Stimulated activated CD4-positive, alpha-beta T cell treated with anti-CD3 and anti-CD28 coated beads, TNF-alpha, amount 100 ng/mL, for 4 hours (primary cell): ENCODE measurements at places on chromosomes 11 and 22.

- no peak for DNase-seq
Measured at GRCh38 chr22:20571531-20572007, 64.2 kb downstream of the MED15 start.

DNA sequence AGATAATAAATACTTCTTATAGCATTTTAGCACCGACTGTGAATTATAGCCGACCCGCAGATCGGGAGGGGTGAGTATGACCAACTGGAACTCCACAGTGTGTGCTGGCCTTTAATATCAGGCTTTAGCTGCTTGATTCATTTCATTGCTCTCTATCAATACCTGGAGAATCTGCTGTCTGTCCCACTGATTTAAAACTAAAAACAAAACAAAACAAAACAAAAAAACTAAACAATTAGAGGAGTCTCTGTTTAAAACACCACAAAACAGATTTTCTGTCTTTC, 216.8 kb downstream of the FAT3 start:
- DNase-seq: no peak

DNA sequence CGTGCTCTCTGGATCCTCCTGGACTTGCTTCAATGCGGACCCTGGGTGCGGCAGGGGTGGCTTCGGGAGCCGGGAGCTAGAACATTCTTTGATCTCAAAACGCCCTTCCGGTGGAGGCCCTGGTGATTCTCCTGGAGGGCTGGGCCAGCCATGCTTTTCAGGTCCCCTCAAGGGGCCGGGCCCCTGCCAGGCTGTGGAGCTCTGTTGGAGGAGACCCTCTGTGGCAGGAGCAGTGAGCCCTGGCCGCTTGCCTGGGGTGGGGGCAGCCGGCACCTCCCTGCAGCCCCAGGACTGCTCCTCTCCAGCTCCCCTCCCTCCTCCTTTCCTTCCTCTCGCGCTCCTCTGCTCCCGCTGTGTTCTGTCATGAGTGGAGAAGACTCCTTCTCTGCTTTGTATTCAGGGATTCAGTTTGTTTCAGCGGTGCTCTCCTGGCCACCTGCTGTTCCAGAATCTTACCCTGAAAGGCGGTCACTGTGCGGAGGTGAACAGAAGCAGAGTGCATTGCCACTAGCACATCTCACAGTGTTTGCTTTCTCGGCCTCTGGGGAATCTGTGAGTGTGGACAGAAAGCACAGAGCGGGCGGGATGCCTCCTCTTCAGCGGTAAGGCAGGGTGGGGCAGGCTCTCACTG, 289.1 kb downstream of the TBC1D22A start:
- no peak for DNase-seq

GRCh38 chr22:31838917-31839316, 85.1 kb downstream of the DEPDC5 start:
- no peak for DNase-seq

- DNase-seq: no peak
Measured at GRCh38 chr22:21714786-21715185, 20.8 kb downstream of the YPEL1 start.

DNA sequence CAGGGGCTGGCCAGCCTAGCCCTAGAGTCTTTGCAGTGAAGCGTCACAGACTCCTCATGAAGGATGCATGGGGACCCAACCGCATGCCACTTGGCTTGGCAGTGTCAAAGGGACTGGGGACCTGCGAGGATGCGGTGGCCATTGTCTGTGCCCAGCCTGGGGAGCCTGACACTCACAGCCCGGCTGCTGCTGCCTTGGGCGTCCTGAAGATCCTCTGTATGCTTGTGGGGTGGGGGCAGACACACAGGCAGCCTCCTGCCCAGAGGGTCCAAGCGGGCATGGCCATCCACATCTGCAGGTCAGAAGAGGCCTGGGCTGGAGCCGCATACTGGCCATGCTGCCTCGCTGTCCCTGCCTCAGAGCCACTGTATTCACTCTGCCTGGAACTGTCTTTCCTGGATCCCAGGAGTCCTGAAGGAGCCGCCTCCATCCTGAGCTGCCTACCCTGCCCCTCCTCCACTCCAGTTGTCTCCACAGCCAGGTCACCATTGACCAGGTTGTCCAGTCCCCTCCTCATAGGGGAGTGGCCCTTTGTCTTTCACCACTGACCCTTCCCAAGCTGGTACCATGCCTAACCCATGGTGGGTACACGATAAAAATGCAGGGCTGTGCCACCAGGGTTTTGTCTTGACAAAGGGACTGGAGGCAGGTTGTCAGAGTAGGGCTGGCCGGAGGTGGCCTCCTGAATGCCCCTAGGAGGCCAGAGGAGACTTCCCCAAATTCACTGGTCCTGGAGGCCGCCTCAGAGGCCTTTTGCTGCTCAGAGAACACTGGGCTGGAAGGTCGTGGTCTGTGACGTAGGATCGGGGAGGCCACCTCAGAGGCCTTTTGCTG, 107.0 kb downstream of the KCNQ1OT1 start:
- DNase-seq: no peak

DNA sequence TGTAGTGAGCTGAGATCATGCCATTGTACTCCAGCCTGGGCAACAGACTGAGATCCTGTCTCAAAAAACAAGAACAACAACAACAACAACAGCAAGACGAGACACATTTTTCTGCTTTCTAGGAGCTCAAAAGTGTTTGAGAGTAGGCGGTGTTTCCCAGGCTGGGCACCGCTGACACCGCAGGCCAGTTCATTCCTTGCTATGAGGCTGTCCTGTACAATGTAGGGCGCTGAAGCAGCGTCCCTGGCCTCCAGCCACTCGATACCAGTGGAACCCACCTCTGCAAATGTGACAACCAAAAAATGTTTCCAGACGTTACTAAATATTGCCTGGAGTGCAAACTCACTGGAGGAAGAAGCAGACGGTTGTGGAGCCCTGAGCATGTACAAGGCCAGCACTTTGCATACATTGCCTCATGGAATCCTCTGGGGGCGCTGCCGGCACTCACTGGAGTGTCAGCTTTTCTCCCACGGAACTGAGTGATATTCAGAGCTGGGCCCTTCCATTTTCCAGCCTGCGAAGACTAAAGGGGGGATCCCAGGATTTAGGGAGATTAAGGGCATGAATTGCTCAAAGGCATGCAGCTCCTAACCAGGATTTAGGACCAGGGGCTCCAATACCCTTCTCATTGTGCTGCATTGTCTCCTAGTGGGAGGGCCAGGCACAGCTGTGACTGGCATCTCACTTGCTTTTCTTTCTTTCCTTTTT, 5.8 kb upstream of the MIEF1 start:
- DNase-seq: peak; percentile 43

DNA sequence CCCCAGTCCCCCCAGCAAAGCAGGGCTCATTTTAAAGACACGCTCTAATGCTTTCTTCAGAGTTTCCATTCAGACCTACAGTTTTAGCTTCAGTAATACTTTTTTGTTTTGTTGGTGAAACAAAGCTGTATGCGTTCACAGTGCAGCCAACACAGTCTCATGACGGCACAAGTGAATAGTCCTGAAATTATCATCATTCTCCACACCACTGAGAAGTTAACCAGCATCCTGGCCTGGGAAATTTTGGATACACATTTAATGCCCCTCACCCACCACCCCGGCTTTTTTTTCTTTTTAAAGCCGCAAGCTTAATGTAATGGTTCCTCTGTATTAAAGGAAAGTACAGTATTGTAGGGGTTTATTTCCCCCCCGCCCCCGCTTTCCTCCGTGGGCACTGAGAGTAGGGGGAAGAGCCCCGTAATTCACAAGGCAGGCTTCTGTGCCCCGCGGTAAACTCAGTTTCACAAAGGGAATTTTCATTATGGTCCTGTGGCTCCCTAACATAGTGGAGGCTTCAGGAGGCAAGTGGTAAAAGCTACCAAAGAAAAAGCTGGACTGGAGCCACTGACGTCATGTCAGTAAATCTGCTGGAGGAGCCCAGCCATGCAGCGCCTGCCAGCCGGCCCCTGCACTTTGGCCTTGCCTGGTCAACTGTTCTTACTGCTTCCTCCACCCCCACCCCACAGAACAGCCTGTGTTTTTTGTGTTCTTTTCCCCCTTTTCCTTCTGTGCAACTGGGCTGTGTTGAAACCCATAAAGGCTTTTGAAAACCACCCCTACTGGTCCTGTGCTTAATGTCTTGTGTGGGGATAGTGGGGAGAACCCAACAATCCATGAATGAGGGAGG, 18.2 kb downstream of the TEAD1 start:
- DNase-seq: no peak

DNA sequence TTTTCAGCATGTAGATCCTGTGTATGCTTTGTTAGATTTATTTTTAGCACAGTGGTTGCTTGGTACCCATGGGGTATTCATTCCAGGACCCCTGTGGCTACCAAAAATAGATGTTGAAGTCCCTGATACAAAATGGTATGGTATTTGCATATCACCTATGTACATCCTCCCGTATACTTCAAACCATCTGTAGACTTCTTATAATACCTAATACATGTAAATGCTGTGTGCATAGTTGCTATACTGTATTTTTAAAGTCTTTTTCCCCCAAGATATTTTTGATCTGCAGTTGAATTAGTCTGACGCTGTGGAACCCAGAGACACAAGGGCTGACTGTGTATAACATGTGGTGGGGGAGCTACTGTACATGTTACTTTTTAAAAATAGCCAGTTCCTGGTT, 101.1 kb downstream of the ATXN10 start:
- no peak for DNase-seq

- DNase-seq: no peak
Measured at GRCh38 chr11:122724520-122724919, 69.0 kb downstream of the UBASH3B start.

DNA sequence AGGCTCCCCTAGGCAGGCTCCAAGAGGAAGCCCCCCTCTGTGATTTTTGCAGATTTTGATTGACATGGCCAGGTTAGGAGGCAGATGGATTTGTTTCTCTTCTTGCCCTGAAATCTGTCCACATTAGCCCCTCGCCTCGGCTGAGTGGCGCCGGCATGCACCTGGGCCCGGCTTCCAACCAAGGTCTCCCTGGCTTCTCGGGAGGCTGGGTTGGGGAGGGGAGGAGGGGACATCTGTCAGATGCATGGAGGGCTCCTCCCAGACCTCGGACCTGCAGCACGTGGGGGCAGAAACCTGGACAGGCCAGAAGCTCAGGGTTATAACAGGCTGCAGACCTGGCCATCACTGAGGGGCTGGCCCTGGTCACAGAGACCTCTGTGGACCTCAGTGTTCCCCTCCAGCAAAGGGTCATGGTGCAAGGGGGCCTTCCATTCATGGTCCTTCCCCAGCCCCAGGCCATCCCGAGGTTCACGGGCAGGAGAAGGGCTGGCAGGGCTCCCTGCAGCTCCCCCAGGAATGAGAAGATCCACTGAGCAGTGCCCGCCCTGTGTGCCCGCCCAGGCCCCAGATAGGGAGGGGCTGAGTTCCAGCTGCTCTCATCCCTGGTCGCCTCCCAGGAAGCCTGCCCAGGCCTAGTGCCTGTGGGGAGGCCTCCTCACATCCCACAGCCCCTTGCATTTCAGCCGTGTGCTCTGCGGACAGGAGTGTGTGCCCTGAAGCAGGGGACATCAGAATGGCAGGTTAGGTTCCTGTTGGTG, 747.8 kb downstream of the BRD1 start:
- no peak for DNase-seq

- no peak for DNase-seq
Measured at GRCh38 chr22:19503869-19504268, 20.3 kb downstream of the CLDN5 start.

DNA sequence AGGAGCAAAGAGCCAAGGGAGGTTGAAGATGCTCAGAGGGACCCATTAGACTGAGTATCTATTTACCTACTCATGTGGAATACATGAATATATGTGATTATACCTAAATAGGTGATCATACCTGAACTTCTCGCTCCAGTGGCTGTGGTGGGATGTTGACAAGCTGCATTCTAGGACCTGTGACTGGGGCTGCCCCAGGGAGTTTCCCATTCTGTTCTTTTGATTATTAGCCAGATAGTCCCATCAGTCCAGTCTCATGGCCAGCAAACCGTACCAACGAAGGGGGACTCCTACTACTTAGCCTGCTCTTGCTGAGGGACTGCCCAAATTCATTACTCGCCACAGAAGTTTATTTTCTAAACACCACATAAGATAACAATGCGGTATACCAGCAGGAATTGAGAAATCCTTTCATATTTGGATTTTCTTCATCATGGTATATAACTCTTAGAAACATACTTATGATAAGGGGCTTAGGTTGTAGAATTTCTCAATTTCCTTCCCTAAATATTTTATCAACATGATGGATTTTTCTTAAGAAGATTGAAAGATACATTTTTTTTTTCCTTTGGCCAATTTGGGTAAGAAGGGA, 273.9 kb downstream of the NTM start:
- DNase-seq: no peak

GRCh38 chr11:126328938-126329643, 25.2 kb downstream of the DCPS start:
- DNase-seq: no peak

DNA sequence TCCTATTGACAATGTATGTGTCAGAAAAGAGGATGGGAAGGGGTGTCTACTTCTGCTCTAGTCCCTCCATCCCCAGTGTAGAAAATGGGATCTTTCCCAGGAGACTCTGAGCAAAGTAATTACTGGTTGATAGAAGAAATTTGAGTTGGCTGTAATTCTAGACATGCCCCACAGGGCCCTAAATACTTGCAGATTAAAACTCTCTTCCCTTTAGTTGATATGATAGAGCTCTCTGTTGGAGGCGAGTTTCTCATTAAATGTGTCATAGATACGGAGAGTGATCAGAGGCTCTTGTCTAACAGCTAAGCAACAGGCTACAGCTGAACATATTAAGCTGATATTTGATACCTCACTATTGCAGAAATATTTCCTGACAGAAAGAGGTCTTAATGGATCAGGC, 32.9 kb downstream of the OR52E1 start:
- no peak for DNase-seq

DNA sequence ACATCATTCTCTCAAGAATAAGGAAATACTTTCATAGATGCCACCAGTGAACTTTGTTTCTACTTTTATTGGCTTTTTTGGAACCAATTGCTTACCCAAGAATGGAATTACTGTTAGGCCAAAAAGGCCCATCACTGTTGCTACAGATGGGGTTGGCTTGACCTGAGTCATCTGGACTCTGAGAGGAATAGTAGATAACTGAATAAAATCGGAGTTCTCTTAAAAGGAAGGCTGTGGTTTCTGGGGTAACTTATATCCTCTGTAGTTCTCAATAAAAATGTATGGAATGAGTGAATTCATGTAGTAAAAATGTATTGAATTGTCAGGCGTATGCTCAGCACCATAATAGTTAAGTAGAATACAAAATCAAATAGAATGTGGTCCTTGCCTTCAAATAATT, 56.6 kb downstream of the ARHGEF12 start:
- DNase-seq: no peak

DNA sequence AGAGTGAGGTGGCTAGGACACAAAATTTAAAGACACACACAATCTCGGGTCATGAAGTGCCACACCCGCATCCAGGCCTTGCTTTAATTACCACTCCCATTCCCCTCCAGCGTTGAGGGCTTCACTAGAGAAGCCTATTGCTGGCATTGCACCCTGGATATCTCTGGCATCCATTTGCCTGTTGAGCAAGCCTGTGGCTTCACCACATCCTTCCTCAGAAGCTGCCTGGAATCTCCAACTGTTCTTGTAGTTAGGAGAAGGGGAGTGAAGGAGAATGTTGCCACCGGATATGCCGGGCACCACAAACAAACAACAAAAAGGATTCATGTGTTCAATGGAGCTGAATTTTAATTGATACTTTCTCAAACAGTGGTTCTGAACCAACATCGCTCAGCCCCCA, 34.4 kb upstream of the RCN1 start:
- DNase-seq: no peak

- no peak for DNase-seq
Measured at GRCh38 chr11:113947994-113948393, 26.9 kb upstream of the HTR3A start.

- no peak for DNase-seq
Measured at GRCh38 chr11:36388951-36389350, 92.9 kb downstream of the PRR5L start.

- DNase-seq: no peak
Measured at GRCh38 chr22:50530580-50530876, 716 bp upstream of the TYMP start.

GRCh38 chr11:30583476-30584280, 2.5 kb downstream of the MPPED2 start:
- DNase-seq: no peak
